Activated CD4-positive, alpha-beta T cell treated with anti-CD3 and anti-CD28 coated beads, Interleukin-2, amount 50 U/mL, for 24 hours (primary cell): ENCODE measurements at places on chromosomes 7 and 10.

GRCh38 chr7:77812290-77812685 lies 13.7 kb downstream of the PHTF2 start:
- no peak for DNase-seq

DNA sequence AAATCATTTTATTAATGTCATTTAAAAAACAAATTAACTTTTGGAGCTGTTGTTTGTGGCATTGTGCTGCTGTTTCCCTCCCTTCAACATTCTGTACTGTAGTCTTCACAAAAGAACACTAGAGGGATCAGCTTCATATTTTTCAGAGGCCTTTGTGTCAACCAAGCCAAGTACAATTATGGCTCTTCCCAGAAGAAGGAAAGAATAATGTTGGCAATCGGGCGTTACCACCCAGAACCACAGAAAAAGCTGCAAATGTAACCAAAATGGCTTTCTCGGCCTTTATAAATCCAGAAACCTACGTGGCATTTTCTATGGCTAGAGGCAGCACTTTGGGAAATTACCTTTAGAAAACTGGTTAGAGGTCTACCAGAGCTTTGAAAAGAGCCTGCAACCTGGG lies 98.8 kb upstream of the COL1A2 start:
- no peak for DNase-seq

- DNase-seq = no peak
Measured at GRCh38 chr10:72638586-72639440, 12.9 kb upstream of the MICU1 start.

GRCh38 chr10:11724938-11725776 lies 17.0 kb upstream of the ECHDC3 start:
- no peak for DNase-seq

- DNase-seq = no peak
Measured at GRCh38 chr7:12467837-12468236, 64.2 kb upstream of the VWDE start.
